HT-29 (cell line): ENCODE measurements at places on chromosomes 2 and 18. TPM values are rescaled to one million over a fixed set of nuclear protein-coding genes. Genes with fewer than 3 reads are reported as not detected.

DNA sequence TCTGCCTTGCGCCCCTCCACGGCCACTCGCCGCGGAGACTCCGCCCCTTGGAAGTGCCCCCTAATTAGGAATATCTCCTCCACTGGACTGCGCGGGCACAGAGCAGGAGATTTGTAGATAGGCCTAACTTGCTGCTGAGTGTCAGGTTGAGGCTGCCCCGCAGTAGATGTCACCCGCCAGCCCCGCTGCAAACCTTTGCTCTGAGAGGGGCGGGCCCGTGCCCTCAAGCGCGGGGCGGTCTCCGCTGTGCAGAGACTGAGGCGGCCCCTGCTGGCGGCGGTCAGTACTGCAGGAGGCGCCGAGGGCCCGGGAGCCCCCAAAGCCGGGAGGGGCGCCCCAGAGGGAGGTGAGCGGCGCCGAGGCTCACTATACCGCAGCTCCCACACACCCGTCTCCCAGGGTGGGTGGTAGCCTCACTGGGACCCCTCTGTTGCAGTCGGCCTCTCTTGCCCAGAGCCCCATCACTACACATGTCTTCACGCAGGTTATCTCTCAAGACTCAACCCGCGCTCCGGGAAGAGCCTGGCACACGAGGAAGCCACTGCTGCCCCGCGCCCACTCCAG is 2.9 kb upstream of the NEURL3 start:
- peak; percentile 75 for DNase-seq

DNA sequence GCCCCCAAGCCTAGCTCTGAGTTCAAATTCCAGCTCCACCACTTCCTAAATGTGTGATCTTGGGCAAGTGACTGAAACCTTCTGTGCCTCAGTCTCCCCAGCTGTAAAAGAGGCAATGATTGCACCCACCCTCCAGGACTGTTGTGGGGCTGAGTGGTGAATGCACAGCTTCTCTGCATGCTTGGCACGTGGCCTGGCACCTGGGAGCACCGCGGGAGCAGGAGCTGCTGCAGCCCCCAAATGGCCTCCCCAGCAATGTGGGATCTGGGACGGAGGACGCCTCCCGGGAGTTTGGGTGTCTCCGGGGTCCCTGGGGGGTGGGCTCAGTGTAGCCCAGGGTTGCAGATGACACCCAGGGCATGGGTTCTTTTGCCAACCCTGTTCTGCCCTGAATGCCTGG is 1.6 kb downstream of the KLHL30 start:
- DNase-seq = no peak

The HRH4 gene
- total RNA-seq = not detected in 2 replicates

DNA sequence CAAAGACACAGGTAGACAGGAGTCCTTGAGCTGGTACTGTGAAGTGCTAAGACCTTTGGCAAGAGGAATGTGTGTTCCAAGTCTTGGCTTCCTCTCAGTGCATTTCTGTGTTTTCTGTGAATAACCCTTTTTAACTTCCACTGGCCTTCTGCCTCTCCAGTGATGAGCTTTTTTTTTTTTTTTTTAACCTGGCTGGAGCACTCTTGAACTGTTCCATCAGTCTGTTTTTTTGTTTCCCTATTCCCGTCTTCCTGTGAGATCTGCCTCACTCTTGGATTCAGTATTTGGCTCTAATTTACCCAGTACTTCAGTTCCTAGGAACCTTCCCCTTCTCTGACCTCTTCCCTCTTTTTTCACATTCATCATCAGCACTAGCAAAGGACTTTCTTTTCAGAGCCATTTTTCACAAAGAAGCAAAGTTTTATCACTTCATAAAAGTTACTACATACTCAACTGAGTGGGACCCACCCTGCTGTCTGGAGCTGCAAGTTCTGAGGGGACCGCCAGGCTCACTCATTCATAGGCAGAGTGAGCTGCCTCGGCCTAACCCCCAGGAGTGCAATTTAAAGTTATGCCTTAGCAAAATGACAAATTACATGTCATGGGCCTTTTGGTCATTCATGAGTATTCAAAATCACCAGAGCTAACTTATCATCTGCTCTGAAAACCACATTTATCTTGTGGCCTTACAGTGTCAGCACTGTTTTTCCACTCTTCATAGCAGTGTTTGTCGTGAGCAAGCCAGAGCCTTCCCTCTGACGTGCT is 126.9 kb upstream of the DAPL1 start:
- no peak for DNase-seq

The TUBA4B gene
- not detected in 2 replicates for total RNA-seq

DNA sequence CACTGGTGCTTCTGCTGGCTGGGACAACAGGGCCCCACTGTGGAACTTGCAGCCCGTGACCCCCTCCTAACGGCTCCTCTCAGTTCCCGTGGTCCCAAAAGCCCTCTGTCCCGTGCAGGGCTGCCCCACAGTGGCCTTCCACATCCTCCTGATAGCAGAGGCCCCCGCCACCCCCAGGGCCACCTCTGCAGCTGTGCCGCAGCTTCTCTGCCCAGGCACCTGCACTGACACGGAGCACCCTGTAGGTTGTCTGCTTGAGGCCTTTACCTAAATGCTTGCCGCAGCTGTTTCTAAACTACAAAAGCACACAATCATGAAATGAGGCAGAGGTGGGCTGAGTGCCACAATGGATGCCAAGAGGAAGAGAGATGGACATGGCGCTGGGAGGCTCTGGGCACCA is 13.5 kb upstream of the GRHL1 start:
- DNase-seq = no peak

The ACTG2 gene
- not detected in 2 replicates for total RNA-seq

- no peak for DNase-seq
Observed at GRCh38 chr2:37657471-37657870, 14.0 kb downstream of the CDC42EP3 start.

The TACR1 gene
- total RNA-seq = not detected in 2 replicates

GRCh38 chr2:11100130-11100529 is 55.1 kb upstream of the SLC66A3 start:
- no peak for DNase-seq

The ALK gene
- total RNA-seq = not detected in 2 replicates

The MC2R gene
- not detected in 2 replicates for total RNA-seq

The ITGB6 gene
- 14.3 and 14.8 TPM in 2 replicates for total RNA-seq

GRCh38 chr2:241771286-241772062 is 5.1 kb upstream of the GAL3ST2 start:
- no peak for DNase-seq

GRCh38 chr2:169772651-169773050 is 26.0 kb upstream of the SSB start:
- no peak for DNase-seq

GRCh38 chr2:190882411-190882766 is 1.8 kb downstream of the GLS start:
- no peak for DNase-seq

DNA sequence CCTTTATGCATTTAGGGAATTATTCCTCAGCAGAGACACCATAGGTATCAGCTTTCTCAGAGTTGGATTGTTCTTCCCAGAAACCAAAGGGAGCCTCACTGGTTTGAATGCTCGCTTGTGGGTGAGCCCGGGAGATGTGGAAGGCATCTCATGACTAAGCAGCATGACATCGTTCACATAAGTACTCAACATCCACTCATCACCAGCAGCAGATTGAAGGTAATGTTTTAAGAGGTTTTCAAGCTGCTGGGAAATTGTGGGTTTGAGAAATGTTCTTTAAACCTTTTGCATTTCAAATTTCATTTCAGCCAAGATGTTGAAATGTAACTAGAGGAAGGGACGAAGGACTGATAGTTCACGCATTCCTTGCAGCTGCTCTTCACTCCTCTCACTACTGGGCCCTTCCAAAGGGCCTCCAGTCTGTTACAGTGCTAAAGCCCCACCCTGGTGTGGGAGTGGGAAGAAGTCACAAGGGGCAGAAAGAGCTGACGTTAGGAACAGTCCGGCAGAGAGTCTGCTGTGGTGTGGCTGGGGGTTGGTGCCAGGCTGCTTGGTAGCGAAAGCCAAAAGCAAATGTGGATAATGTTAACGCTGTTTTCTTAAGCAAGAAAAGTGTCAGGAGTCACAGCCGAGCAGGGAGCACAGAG is 324.5 kb upstream of the EPHA4 start:
- DNase-seq = no peak

DNA sequence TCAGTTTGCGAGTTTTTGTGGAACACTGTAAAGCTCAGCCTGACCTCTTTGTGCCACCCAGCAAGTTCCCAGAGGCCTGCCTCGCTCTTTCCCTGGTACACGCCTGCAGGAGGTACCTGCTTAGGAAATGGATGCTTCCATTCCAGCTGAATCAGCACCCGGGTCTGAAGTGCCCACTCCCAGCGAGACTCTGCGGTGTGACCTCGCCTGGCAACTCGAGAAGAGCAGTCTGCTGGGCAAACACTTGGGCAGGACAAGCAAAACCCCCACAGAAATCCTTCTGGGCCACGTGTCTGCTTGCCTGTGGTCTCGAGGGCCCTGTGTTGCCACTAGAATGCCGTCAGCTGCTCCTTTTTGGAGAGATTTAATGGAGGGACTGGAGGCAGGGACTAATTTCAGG is 127.6 kb downstream of the MAPK4 start:
- no peak for DNase-seq

- no peak for DNase-seq
Observed at GRCh38 chr2:184598316-184599053, at the start of gene ZNF804A. Gene ZNF804A, plus strand, starts transcription at chr2:184598529. Its CDS starts 431 bp downstream, at chr2:184598960.

GRCh38 chr2:103365071-103365470 is 603.2 kb downstream of the TMEM182 start:
- no peak for DNase-seq

- no peak for DNase-seq
Observed at GRCh38 chr18:71116535-71116934, 827.7 kb downstream of the SOCS6 start.

- DNase-seq = no peak
Observed at GRCh38 chr2:1482253-1482675, 69.0 kb downstream of the TPO start.
